ENCODE measurements at places on chromosomes 4 and X.
A peak's percentile ranks its signal among the peaks of the same experiment; 100 is the strongest.

- no peak for DNase-seq
Measured at GRCh38 chr4:82050796-82051195, 323.0 kb downstream of the HNRNPD start.

DNA sequence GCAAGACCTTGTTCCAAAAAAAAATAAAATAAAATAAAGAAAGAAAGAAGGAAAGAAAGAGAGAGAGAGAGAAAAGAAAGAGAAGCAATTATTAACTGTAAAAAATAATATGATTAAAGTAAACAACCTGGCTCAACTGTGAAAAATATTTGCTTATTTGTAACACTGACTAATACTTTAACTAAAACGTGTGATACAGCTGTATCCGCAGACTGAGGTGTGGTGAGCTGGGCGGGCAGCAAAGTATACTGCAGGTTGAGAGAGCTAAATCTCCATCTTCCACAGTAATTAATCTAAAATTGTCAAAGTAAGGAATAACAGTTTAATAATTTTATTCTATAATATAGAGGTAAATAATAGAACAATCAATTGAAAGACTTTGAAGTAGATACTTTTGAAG, 145.5 kb upstream of the FAM241A start:
- DNase-seq = no peak

DNA sequence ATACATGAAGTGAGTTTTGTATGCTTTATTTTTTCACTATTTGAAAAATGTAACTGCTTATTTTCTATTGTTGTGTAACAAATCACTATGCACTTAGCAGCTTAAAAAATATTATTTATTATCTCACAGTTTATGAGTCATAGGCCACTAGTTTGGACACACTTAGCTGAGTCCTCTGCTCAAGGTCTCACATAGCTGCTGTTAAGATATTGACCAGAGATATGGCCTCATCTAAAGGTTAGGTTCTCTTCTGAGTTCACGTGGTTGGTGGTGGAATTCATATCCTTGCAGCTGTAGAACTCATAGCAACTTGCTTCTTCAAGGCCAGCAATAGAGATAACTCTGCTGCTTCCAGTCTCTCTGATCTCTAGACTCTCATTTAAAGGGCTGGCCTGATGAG, 534.4 kb downstream of the SPRY1 start:
- DNase-seq = no peak

- DNase-seq = no peak
Measured at GRCh38 chr4:152369203-152369901, 166.5 kb downstream of the FBXW7 start.

- no peak for DNase-seq
Measured at GRCh38 chr4:6419452-6420028, 52.9 kb downstream of the PPP2R2C start.

DNA sequence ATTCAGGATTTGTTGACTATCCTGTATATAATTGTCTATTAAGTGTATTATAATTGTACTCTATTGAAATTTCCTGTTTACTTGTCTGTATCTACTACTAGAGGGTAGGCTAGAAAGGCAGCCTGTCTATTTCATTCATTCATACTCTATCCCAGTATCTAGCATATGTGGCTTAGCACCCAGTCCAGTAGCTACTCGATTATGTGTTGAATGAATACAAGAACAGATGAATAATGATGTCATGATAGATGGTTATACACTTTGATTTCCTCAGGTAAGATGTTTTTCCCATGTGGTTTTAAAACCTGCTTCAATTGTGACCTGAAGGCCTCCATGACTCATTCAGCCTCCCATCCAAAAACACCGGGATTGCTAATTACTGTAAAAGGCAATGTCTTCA, 68.0 kb downstream of the IL21 start:
- no peak for DNase-seq

DNA sequence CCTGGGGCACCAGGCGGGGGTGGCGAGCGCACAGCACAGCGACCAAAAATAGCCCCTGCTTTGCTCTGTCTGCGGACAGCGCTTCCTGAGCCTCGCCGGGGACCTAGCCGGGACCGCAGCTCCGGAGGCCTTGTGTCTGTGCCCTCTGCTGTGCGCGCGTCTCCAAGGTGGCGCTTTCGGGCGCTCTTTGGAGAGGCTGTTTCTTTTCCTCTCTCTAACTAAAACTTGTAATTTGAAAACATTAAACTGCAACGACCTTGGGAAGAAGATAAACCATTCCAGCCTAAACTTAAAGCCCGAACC, 3.4 kb downstream of the ARX start:
- DNase-seq = peak; percentile 42

DNA sequence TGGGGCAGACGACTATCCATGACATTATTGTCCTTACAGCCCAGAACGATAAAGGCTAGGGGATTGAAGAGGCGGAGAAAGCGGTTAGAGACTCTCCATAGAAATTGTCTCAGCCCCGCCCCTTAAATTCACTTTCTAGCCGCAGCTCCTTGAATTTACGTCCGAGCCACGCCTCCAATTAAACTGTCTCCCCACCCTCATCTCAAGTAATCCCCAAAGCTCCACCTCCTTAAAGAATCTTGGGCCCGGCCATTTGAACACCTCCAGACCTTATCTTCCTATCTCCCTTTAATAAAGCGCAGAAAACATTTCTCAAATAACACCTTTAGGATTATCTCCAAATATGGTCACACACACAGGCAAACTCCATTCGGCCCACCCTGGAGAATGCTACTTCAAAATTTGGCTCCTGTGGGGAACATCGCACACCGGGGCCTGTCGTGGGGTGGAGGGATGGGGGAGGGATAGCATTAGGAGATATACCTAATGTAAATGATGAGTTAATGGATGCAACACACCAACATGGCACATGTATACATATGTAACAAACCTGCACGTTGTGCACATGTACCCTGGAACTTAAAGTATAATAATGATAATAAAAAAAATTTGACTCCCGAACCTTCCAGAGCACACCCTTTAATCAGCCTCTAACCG, 7.2 kb upstream of the MAGIX start:
- DNase-seq = no peak

- peak; percentile 51 for DNase-seq
Measured at GRCh38 chr4:79253924-79254323, 71.9 kb downstream of the NAA11 start.

GRCh38 chrX:38275615-38276014, 51.7 kb downstream of the RPGR start:
- no peak for DNase-seq

DNA sequence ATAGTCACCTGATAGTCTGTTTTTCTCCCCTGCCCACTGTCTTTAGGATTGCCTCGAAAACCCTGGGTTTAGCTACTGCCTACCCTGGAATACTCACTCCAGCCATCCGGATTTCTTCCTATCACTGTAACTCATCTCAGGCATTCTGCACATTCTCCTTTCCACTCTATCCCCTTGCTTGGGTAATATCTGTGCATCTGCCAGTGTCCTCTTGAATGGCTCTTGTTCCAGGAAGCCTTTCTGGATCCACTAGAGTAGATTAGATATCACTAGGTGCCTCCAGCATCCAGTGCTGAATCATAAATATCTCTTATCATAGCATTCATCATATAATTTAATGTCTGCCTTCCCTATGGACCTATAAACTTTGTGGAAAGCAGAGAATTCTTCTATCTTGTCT, 17.1 kb upstream of the GALNT7 start:
- DNase-seq = peak; percentile 16

GRCh38 chr4:176781739-176782100, 11.0 kb downstream of the VEGFC start:
- DNase-seq = no peak

DNA sequence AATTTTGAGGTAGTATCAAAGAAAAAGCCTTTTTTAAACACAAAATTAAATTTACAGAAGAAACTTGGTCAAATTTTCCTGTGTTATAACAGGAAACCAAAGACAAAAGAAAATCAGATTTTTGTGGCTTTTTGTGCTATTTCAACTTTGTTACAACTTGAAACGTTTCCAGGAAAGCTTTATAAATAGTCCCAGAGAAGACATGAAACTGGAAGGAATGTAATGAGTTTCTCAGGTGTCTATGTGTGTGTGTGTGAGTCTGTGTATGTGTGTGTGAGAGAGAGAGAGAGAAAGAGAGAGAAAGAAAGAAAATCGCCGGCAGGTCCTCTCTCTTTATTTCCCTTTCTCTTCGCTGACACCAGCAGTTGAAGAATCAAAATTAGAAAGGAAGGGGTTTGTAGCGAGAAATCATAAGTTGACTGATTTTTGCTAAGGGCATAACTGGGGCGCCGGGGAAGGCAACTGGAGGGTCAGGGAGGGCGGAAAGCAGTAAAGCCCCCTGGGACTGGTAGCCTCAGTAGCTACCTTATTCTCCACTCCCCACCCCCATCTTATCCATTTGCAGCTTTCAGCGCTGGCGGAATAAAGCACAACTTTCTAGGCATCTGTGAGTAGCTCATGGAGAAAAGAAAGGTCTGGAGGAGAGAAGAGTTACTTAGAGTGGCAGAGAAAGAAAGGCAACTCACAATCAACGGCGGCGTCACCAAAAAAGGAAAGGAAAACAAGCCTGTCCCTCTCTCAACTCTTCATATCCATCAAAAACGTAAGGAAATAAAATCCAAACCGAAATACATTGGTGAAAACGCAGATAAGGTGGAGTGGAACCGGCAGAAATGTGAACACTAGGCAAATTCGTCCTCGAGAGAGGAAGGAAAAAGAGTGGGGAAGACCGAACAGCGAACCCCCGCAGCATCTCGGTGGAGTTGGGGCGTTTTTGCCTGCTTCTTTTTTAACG, 1.3 kb downstream of the TMEM47 start:
- DNase-seq = no peak

- no peak for DNase-seq
Measured at GRCh38 chr4:30559481-30559880, 160.7 kb upstream of the PCDH7 start.

DNA sequence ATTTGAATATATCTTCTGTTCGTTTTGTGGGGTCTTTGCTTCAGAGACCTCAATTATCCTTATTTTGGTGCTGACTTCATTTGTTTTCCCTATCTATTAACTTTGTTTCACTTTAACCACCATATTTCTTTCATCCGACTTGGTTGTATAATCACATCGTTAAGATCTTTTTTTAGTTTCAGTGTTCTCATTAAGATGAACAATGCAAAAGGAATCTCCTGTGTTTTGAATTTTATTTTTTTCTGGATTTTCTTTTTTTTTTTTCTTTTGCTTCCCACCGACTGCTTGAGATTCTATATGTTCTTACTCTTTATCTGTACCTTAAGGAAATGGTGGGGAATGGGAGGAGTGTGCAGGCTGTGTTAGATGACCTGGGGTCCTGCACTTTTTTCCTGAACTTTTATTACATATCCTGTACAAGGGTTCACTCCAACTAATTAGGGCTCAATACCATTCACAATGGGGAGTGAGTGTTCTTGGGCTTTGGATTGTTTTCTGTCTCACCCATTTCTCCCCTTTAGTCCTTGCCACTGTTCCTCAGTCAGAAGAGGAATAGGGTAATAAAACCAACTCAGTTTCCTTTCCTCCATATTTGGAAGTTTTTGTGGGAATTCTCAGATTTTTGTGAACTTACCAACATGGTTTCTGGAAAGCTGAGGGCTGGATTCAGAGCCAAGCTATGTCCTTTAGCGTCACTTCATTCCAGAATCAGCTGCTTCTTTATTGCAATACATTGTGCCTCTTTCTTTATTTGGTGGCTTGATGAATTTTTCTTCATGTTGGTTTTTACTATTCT, 43.2 kb upstream of the BMPR1B start:
- DNase-seq = no peak

GRCh38 chr4:52780617-52781354, 29.6 kb upstream of the ERVMER34-1 start:
- DNase-seq = peak; percentile 19

GRCh38 chr4:74109116-74109869, 10.3 kb upstream of the CXCL2 start:
- DNase-seq = no peak

DNA sequence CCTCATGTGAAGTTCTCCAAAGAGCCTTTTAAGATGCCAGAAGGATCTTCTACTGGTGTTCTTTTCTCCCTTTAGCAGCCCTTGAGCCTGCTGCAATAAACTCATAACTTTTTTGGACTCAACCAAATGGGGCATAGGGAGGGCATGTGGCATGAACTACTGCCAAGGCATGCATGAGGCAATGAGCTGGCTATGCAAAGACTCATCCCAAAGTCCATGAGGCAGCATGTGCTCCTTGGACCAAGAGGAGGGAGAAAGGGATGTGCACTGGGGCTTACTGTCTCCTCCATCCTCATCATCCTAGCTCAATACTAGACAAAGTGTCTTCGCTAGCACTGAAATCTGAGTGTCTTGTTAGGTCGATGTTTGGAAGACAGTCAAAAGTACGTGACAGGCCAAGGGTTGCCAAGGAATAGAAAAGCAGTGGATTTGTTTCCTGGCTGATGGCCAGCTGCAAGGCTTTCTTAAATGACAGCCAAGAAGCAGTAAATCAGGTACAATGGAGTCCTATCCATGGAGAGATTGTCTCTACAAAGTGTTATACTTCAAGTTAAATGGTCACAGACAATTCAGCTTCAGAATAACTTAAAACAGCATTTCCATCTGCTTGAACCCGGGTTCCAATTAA, 44.5 kb upstream of the ATXN3L start:
- no peak for DNase-seq

- peak; percentile 60 for DNase-seq
Measured at GRCh38 chrX:123884809-123885408, 25.1 kb downstream of the XIAP start.

GRCh38 chr4:79446145-79446544, 38.1 kb upstream of the GK2 start:
- no peak for DNase-seq

DNA sequence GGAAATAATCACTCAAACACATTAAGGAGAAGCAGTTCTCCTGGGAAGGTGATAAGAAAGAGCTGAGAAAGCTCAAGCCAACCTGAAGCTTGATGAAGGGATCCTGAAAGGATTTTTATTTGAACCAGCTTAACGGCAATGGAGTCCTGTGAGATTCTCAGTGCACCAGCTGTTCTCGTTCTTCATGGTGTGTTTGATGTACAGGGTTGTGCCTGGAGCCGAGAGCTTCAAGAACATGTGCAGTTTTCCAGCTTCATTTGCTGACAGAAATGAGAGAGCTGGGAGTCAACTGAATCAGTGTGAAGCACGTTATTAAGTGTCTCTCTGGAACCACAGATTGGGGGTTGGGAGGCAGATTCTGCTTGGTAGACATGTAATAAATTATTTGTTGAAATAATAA, 115.7 kb downstream of the ANKRD50 start:
- no peak for DNase-seq

DNA sequence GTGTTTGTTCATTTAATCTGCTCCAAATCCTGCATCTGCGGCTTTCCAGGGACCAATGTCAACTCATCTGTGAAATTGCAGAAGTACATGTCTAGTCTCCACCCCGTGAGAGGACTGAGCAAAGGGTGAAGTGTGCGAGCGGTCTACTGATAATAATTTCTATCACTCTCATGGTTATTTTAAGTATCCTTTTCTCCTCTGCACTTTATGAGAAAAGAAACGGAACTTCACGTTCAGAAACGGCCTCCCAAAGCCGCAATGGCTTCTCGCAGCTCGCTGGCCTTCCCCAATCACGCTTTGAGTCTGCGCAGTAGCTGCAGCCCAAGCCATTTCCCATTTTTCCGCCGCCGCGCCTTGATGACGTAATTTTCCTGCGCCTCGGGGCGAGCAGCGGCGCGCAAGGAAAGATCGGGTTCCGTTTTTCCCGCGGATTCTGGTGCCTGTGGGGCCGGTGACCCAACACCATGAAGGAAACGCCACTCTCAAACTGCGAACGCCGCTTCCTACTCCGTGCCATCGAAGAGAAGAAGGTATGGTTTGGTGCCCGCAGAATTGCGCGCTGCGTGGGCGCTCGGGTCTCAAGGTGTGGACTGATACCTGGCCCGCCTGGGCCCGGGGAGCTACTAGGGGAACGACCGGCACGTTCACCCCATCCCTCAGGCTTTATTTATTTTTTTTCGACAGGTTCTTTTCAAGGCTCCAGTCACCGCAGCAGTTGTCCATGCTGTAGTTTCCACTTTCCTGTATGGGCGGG, at the start of gene EXOSC9:
Gene EXOSC9, plus strand, starts transcription at position 363 of the 754 bp plus-strand sequence. Its CDS starts 102 bp downstream, at position 465.
- DNase-seq = peak; percentile 83

GRCh38 chr4:147532896-147533295, 52.0 kb downstream of the EDNRA start:
- DNase-seq = no peak

Measured in SK-N-SH (cell line).